ENCODE measurements at places on chromosomes 7 and 10. TPM values are rescaled to one million over a fixed set of nuclear protein-coding genes. Genes with fewer than 3 reads are reported as not detected.

Gene PANK1
- total RNA-seq, result 21.2 TPM

- DNase-seq, result peak; percentile 89
These were observed 7.6 kb upstream of the ZNF503 start for GRCh38 chr10:75408911-75409885.

- no peak for DNase-seq
These were observed 2.6 kb downstream of the GRID1 start for GRCh38 chr10:86363833-86364490.

Gene NAMPT
- 198 TPM for total RNA-seq

GRCh38 chr7:118575393-118575948 is 351.0 kb downstream of the ANKRD7 start:
- no peak for DNase-seq

GRCh38 chr7:36653008-36653662 is 71.2 kb downstream of the AOAH start:
- DNase-seq, result no peak

Gene CPXM2
- total RNA-seq, result 4.1 TPM

Gene ERVW-1
- total RNA-seq, result not detected

Gene GBX1
- total RNA-seq, result 1.5 TPM

Gene RTKN2
- not detected for total RNA-seq

GRCh38 chr10:132516771-132517725 is 20.5 kb upstream of the INPP5A start:
- DNase-seq, result peak; percentile 95

GRCh38 chr10:99394761-99395386 is 35.5 kb downstream of the GOT1 start:
- no peak for DNase-seq

Gene CPA1
- total RNA-seq, result not detected

DNA sequence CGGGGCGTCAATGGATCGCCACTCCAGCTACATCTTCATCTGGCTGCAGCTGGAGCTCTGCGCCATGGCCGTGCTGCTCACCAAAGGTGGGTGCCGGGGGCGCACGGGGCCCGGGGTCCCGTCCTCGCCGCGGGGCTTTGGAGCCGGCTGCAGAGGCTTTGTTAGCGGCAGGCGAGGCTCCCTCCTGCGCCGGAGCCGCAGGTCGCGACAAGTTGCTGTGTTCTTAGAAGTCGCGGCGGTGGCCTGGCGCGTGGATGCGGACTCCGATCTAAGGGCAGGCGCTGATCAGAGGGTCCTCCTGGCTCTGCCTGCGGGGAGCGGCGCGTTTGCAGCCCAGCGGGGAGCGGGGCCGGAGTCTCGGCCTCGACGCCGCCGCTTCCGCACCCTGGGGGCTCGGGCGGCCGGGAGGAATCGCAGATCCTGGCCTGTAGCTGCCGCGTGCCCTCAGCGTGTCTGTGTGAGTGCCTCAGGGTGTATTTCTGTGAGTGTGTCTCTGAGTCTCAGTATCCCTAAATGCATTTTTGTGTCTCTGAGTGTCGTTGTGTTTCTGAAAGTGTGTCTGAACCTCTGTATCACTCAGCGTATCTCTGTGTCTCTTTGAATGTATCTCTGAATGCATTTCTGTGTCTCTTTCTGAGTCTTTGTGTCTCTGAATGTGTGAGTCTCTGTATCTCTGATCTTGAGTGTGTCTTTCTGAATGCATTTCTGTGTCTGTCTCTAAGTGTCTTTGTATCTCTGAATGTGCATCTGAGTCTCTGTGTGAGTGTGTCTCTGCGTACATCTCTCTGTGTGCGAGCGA is 766 bp downstream of the BAMBI start:
- peak; percentile 64 for DNase-seq

Gene ELFN1
- 12.0 TPM for total RNA-seq

- DNase-seq, result no peak
These were observed 506.4 kb upstream of the C7orf33 start for GRCh38 chr7:148084138-148084537.

Gene FEZF1
- not detected for total RNA-seq

DNA sequence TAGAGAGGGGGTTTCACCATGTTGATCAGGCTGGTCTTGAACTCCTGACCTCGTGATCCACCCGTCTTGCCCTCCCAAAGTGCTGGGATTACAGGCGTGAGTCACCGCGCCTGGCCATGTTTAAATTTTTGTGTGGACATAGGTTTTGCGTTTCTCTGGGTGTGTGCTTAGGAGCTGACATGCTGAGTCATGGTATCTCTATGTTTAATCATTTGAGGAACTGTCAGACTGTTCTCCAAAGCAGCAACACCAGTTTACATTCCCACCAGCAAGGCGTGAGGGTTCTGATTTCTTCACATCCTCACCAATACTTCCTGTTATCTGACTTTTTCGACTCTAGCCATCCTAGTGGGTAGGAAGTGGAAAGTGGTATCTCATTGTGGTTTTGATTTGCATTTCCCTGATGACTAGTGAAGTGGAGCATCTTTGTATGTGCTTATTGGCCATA is 153.7 kb downstream of the DNAJB6 start:
- DNase-seq, result no peak

Gene SCART1
- 0.45 TPM for total RNA-seq

Gene FLNC
- 591 TPM for total RNA-seq

- DNase-seq, result no peak
These were observed 748.8 kb downstream of the XPNPEP1 start for GRCh38 chr10:109174526-109174925.

Gene SPRN
- total RNA-seq, result not detected

GRCh38 chr10:13453896-13454295 is 74.9 kb downstream of the BEND7 start:
- no peak for DNase-seq

- no peak for DNase-seq
These were observed 33.6 kb downstream of the SMKR1 start for GRCh38 chr7:129535896-129536295.

- DNase-seq, result no peak
These were observed 41.6 kb downstream of the XPNPEP1 start for GRCh38 chr10:109881769-109882057.

DNA sequence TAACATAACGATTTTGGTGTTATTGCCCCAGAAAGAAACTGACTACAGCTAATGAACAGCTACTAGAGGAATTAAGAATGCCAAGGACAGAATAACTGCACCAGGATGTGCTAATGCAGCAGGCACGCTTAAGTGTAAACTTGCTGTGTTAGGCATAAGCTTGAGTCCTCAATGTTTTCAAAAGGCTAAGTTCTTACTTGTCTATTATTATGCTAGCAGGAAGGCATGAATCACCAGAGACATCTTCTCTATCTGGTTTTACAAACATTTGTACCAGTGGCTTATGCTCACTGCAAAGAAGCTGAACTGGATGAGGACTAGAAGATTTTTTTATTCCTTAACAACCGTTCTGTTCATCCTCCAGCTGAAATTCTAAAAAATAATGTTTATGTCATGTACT is 1035.3 kb downstream of the NRG3 start:
- DNase-seq, result no peak

DNA sequence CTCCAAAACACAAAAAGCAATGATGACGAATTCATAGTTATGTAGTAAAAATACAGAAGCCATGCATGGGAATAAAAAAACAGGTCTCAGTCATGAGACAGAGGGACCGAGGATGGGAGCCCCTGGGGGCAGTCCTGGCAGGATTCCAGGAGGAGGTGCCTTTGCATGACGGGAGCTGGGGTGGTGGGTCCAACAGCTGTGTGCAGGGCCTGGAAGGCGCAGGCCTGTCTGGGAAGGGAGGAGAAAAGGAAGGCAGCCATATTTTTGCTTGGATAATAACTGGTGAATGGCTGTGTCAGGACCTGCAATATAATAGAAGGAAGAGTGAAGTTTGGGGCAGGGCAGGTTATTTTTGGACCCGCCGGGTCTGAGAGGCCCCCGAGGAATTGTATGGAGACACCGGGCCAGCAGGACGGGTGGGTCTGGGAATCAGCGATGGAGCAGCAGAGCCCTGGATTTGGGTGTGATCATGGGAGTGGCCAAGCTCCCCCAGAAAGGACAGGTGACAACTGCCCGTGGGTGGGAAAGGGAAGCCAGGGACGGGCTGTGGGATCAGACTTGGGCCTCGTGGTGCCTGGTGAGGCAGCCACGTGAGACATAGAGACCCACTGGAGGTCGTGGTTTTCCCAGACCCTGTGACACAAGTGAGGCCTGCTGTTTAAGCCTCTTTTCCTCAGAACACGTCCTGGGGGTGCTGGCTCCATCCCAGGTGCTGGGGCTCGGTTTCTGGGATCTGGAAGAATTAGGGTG is 2.9 kb upstream of the JAKMIP3 start:
- no peak for DNase-seq

Gene AZGP1
- total RNA-seq, result 70.9 TPM

- DNase-seq, result no peak
These were observed 27.7 kb downstream of the MET start for GRCh38 chr7:116699722-116700120.

Gene SFMBT2
- total RNA-seq, result 11.0 TPM

DNA sequence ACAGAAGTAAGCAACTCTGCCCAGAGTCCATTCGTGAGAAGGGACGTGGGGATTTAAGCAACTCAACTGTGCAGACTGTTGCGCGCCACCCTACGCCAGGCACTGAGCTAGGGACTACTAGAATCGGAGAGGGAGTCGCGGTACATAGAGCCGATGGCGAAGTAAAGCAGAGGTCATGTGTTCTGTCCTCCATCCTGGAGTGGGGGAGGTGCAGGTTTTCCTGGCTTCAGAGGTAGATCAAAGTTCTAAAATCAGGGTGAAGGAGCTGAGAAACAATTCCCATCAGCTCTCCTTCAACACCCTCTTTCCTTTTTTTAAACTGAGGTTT is 23.2 kb downstream of the SLC35G1 start:
- DNase-seq, result no peak

DNA sequence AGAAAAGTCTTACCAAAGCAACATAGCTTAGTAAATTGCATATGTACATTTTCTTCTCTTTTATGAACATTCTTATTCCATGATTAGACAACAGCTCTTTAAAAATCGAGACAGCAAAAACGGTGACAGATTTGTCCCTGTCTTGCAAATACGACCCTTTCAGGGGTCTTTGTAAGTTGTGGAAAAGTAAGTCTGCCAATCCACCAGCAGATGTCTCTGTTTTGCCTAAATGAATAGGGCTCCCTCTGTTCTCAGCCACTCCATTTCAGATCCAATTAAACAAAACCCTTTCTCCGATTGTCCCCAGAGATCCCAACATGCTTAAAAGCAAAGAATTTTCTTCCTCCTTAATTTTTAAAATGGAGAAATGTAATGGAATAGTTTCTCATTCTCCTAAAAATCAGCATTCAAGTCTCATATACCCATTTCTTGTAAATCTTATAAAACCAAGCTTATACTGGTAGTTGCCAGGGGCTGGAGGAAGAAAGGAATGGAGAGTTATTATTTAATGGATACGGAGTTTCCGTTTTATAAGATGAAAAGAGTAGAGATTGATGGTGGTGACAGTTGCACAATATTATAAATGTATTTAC is 61.0 kb upstream of the NFE2L3 start:
- DNase-seq, result no peak

GRCh38 chr7:154953006-154953684 is 49.8 kb downstream of the PAXIP1 start:
- DNase-seq, result peak; percentile 66

Gene NAT16
- not detected for total RNA-seq

Data from left ventricle myocardium superior (tissue), 1 donor.